NCI-H1930 (cell line): ENCODE measurements at places on chromosomes 6 and 20.
A peak's percentile ranks its signal among the peaks of the same experiment; 100 is the strongest.

DNA sequence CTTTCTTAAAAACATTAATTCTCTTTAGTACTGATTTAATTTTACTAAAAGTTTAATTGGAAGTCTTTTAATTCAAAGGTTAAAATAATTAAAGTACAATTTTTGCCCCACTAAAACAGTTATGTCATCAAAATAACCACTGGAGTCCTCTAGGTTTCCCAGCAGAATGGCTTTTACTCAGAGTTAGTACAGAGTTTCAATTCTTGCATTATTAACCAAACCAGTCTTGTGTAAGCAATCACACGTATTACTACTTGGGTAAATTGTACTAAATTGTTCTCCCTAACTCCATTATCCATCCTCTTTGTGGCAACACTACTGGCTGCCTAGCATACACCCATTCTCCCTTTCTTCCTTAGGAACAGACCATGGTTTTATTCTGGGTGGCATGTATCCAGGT, 36.9 kb downstream of the CDK19 start:
- no peak for DNase-seq

- DNase-seq: no peak
Measured at GRCh38 chr6:154842833-154843232, 109.6 kb downstream of the SCAF8 start.

GRCh38 chr6:17096652-17097051, 5.2 kb upstream of the STMND1 start:
- peak; percentile 12 for DNase-seq

DNA sequence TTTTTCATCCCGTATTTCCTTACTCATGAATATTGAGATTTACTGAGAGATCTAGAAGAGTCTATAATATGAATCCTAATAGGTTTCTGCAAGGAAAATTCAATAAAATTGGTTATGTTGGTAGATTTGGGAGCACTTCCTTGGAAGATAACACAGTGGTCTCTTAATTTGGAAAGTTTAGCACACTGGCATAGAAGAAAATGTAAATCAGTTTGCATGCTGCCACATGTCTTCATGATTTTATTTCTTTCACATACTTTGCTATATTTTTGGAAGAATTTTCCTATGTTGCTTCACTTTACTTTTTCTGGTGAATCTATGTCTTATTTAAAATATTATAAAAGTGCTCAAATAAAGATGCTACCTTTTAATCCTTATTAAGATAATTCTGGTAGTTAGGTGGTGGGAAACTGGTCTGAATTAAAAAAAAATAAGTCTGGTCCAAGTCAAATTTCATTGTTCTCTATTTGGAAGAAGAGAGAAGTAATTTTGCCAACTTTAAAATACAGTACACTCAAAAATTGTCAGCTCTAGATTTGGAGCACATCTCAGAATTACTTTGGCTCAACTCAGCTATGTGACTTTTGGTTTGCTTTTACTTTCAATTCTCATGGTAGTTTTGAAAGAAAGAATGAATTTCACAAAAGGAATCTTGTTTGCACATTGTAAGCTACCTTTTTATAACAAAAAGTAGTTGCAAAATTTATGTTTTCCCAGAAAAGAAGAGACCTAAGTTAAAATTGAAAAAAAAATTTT, 197.3 kb downstream of the CENPW start:
- DNase-seq: no peak

- DNase-seq: no peak
Measured at GRCh38 chr6:107666981-107667601, 157.0 kb downstream of the SCML4 start.

DNA sequence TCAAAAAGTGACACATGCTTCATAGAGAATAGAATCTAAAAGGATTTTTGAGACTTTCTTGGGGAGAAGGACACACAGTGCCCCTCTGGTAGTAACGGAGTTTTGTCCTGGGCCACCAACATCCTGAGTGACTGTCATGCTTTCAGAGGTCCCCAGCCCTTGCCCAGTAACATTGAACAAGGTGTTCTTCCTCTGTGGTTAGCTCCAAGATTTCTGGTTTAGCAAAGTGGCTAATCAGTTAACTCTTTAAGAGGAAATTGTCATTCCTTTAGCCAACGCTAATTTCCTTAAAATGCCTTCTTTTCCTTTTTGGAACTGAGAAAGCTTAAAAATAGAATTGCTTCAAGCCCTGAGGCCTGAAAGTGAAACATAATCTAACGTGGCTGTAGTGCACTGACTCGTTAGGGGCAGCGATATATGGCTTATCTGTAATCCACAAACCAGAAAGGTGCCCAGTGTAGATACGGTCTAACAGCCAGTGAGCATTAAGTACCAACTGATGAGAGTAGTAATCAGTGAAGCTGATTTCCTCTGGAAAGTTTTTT, 7.8 kb downstream of the E2F3 start:
- no peak for DNase-seq

DNA sequence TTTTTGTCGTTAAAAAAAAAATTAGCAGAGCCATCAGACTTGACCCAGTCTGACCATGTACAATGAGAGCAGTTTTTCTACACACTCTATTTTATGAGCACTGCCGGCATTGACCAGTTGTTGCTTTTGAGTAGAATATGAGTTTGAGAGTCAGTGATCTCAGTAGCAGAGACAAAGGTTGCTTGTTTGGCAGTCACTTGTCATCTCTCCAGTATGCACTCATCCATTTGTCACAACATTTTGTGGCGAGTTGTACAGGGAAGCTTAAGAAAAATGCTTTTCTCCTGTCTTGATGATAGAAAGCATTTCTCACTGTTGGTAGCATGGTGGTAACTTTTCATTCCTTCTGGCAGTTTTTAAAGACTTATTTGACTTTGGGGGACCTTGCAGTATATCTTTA, 159.9 kb downstream of the MMS22L start:
- DNase-seq: no peak

GRCh38 chr20:34403908-34404307, 40.8 kb downstream of the ITCH start:
- no peak for DNase-seq

- DNase-seq: no peak
Measured at GRCh38 chr20:25226433-25227316, 21.2 kb upstream of the PYGB start.

DNA sequence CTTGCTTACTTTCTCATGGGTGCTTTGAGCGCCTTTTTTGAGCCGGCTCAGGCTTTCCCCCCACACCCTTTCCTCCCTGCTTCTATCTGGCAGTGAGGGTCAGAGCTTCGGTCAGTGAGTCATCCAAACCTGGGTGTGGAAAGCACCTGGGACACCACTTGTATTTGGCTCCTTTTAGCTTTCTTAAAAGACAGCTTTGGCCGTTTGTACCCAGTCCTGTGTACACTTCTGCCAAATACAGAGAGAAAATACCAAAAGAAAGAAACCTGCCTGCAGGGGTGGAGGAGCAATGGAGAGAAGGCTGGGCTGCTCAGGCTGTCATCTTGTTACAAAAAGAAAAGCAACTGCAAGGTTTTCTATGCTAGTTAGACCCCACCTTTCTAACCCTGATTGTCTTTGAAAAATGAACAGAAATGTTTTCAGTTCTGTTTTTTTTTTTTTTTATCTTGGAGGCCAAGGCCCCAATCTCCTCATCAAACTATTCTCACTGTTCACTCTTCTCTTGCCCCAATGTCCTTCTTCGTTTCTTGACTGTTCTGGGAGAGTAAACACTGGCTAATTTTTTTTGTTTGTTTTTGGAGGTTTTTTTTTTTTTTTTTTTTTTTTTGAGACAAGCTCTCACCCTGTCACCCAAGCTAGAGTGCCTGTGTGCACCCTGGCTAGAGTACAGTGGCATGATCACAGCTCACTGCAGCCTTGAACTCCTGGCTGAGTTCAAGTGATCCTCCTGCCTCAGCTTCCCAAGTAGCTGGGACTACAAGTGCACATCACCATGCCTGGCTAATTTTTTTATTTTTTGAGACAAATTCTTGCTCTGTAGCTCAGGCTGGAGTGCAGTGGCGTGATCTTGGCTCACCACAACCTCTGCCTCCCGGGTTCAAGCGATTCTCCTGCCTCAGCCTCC, 76.4 kb downstream of the SSR1 start:
- DNase-seq: no peak

DNA sequence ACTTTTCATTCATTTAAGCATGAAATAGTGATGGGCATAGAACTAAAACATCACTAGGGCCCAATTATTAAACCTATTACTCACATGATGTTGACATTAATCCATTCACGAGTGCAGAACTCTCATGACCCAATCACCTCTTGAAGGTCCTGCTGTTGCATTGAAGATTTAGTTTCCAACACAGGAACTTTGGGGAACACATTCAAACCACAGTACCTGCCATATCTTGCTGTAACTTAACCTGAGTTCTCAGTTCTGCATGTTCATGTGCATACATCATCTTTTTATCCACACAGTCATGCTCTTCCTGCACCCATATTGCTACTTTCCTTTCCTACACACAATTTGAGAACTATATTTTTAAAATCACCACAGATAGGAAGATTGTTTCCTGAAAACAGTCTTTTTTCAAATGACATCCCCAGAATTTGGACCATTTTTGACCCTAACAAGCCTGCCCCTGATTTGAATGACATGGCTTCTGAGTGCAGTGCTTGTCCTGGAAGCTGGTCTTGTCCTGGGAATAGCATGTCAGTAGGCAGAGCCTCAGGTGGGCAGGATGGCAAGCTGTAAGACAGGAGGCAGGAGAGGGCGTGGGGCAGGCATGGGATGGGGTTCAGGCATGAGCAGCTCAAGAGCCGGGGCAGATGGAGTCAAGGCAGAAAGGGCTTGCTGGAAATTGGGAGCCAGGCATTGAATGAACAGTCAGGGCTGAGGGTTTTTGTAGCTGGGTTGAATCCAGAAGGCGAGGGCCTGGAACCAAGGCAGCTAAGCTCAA, 49.2 kb upstream of the FOXC1 start:
- no peak for DNase-seq

GRCh38 chr6:14621518-14621917, 503.9 kb downstream of the CD83 start:
- DNase-seq: no peak

DNA sequence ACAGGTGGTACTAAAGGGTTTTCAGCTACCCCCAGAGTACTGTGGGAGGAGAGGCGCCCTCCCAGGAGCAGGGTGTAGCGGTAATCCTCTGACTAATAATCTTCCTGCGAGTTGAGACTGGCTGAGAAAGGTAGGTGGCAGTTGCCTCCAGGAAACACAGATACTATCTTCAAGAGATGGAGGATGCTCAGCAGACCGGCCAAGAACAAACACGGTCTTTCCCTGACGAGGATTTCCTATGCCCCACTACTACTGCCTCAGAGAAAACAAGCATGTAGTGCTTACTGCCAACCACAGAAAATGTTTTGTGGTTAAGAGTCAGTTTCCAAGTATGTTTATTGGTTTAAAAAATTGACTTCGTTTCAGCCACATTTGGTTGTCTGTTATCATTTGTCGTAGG, 26.8 kb downstream of the C6orf89 start:
- no peak for DNase-seq

DNA sequence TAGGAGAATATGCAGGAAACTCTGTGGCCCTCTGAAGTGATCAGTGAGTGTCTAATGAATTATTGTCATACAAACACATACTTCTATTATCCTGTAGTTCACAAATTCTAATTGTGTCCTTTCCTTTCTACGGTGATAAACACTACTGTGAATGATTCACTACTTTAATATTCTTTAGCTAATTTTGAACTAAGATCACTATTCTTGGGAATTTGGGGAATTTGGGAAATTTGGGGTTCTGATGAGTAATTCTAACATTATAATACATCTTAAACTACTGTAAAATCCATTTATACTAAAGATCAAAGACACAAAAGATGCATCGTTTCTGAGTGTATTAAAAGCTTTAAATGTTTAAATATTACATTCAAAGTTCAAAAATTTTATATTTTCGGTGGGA, 1287.2 kb upstream of the CITED2 start:
- no peak for DNase-seq

GRCh38 chr20:37928996-37929682, 26.2 kb downstream of the VSTM2L start:
- DNase-seq: no peak

DNA sequence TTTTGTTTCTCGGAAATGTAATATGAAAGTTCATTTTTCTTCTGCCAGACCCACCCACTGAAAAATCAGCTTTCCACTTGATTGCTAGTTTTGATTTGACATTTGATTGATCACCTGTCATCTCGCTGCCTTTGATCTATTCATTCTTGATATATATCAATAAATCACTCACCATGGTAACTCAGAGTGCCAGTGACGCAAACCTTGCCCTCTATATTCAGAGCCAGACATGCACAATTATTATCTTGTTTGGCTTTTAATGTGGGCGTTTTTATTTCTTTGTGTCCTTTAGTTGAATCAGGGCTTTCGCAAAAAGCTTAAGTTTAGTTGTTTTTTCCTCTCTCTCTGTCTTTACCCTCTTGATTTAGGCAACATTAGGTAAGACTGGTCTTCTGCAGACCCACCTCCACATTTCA, 2.0 kb downstream of the TSHZ2 start:
- DNase-seq: no peak

DNA sequence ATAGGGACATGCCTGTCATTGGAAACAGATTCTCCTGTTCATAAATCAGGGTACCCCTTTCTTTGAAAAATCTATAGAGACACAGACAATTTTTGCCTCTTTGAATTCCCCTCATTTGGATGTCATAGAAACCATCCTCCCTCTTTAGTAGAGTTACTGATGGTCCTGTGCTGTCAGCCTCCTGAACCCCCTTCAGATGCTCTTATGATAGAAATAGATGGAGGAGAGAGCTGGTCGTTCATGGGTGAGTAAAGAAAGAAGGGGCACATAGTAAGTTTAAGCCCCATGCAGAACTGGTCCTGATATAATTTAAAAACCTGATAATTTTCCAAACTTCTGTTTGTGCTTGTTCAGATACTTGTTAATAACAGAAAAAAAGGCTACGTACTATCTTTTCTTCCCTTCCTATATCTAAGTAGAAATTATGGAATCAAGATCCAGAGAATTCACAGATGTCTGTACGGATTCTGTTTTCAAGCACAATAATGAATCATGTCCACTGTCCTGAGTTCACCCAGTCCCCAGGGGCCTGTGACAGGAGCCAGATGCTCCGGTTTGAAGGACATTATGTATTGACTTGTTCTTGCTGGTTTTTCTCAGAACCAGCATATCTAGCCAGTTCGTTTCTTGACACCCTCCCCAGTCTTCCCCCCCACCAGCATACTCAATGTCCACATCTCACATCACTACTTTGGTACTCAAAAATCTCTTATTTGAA, 78.1 kb downstream of the NCOA7 start:
- no peak for DNase-seq

GRCh38 chr6:107493158-107494057, 3.5 kb downstream of the SOBP start:
- peak; percentile 42 for DNase-seq

GRCh38 chr6:124986164-124986563, 23.9 kb downstream of the RNF217 start:
- DNase-seq: no peak
